RWPE2 (cell line): ENCODE measurements at places on chromosomes 7 and 10.

DNA sequence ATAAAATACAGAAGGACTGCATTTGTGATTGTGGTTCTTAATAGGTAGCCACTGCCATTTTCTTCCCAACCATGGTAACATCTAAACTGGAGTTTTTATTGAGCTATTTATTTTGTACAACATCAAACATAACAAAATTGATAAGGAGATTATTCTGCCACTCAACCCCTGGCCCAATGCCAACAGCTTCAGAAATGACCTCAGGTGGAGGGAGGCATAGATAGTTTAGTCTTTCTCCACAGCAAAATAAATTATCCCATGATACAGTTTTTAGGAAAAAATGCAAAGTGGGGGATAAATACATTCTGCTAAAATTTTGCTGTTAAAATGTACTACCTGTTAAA, 57.6 kb downstream of the LRRTM3 start:
- H3K4me3 ChIP-seq, result no peak overlapping the region
- H3K27me3 ChIP-seq, result peaks cover 4% of the 10 kb centered on the region
- H3K27ac ChIP-seq, result no peak overlapping the region
- H3K4me1 ChIP-seq, result no peaks in the 10 kb centered on the region
- H3K36me3 ChIP-seq, result no peaks in the 10 kb centered on the region
- no peak for DNase-seq

DNA sequence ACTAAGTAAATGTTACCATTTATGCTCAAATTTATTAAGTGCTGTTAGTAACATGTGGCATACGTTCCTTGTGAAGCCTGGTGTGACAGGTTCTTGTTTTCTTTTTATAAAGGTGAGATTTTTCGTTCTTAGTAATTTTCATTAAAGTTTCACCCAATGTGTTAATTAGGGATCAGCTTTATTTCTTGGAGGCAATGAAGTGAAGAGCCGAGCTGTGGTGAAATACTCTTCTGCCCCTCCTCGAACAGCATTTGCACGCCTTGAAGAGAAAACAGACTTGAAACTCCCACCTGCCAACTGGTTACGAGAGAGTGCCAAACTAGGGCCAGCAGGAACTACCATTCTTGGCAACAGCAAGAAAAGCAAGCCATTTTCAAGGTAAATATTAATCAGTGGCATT, 1.5 kb downstream of the EDRF1 start:
- no peak overlapping the region for H3K27ac ChIP-seq
- no peak for DNase-seq
- H3K27me3 ChIP-seq, result no peaks in the 10 kb centered on the region
- H3K36me3 ChIP-seq, result peaks cover 53% of the 10 kb centered on the region

DNA sequence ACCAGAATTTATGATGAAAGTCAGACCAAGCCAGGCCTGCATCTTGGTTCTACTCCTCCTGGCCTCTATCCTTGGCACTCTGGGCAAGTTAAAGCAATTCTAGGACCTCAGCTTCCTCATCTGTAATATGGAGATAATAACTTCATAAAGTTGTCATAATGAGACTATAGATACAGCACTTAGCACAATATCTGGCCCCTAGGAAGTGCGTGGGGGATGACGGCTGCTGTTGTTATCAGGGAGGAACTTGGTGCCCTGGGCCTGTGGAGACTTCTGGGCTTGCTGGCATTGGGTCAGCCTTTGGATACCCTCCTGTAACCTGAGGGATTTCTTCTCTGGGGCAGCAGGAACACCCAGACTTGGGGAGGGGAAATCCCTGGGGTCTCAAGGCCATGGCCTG, 27.6 kb downstream of the PFKFB3 start:
- H3K4me1 ChIP-seq, result no peaks in the 10 kb centered on the region
- peaks cover 69% of the 10 kb centered on the region for H3K36me3 ChIP-seq
- H3K27me3 ChIP-seq, result no peaks in the 10 kb centered on the region
- no peak overlapping the region for H3K4me3 ChIP-seq
- no peak for DNase-seq

DNA sequence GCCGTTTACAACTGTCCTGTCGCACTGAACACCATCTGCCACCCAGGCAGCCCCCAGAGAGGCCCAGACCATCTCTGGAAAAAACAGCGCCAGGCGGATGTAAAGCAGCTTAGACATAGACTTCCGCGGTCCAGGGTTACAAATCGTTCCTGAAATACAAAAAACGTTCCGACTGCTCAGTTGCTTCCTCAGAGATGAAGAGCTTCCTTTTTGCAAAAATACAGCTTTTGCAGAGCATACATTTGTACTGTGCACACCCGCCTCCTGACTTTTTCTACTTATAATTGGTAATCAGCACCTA, 11.4 kb downstream of the DAGLB start:
- no peak for DNase-seq
- peak overlapping the region; percentile 9 for H3K27ac ChIP-seq
- H3K36me3 ChIP-seq, result peaks cover 45% of the 10 kb centered on the region
- no peak overlapping the region for H3K4me3 ChIP-seq
- no peaks in the 10 kb centered on the region for H3K27me3 ChIP-seq

DNA sequence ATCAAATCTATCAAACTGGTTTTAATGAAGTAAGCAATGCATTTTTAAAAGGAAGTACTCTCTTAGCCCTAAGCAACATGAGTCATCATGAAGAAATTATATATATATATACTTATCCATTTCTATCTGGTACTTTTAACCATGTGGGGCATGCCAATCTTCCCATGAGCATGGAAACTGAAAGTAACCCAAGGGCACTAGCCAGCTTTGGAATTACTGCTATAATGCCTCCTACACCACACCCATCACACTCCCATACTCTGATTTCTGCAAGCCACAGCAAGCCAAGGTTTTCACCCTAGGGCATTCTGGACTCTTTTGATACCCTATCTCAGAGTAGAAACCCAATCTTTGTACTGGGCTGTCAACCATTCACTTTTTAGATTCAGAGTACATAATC, 204.6 kb downstream of the IMMP2L start:
- no peaks in the 10 kb centered on the region for H3K36me3 ChIP-seq
- H3K27ac ChIP-seq, result peak overlapping the region; percentile 41
- DNase-seq, result no peak
- peaks cover 24% of the 10 kb centered on the region for H3K4me1 ChIP-seq
- H3K4me3 ChIP-seq, result no peak overlapping the region

- H3K27ac ChIP-seq, result no peak overlapping the region
- peaks cover 4% of the 10 kb centered on the region for H3K27me3 ChIP-seq
- no peaks in the 10 kb centered on the region for H3K4me1 ChIP-seq
- no peak overlapping the region for H3K4me3 ChIP-seq
Measured at GRCh38 chr7:132685277-132685676, 109.0 kb upstream of the PLXNA4 start.

- no peak overlapping the region for H3K4me3 ChIP-seq
- H3K27me3 ChIP-seq, result no peaks in the 10 kb centered on the region
- no peaks in the 10 kb centered on the region for H3K4me1 ChIP-seq
Measured at GRCh38 chr7:115574681-115575291, 455.8 kb downstream of the TFEC start.

- H3K4me3 ChIP-seq, result no peak overlapping the region
- no peaks in the 10 kb centered on the region for H3K4me1 ChIP-seq
- H3K27ac ChIP-seq, result no peak overlapping the region
- no peaks in the 10 kb centered on the region; the same call in 1 of the 2 replicates for H3K36me3 ChIP-seq
- H3K27me3 ChIP-seq, result no peaks in the 10 kb centered on the region
- no peak for DNase-seq
Measured at GRCh38 chr10:110228066-110228465, 20.7 kb downstream of the MXI1 start.

GRCh38 chr10:76998451-76998850, 639.2 kb downstream of the KCNMA1 start:
- no peak overlapping the region for H3K27ac ChIP-seq
- no peaks in the 10 kb centered on the region for H3K27me3 ChIP-seq
- DNase-seq, result no peak
- H3K36me3 ChIP-seq, result no peaks in the 10 kb centered on the region

- H3K27me3 ChIP-seq, result no peaks in the 10 kb centered on the region
- H3K27ac ChIP-seq, result no peak overlapping the region
- peaks cover 57% of the 10 kb centered on the region for H3K36me3 ChIP-seq
- peaks cover 14% of the 10 kb centered on the region for H3K4me1 ChIP-seq
- no peak overlapping the region for H3K4me3 ChIP-seq
Measured at GRCh38 chr7:39702133-39702532, 78.8 kb downstream of the RALA start.

- H3K36me3 ChIP-seq, result no peaks in the 10 kb centered on the region
- no peaks in the 10 kb centered on the region for H3K4me1 ChIP-seq
- no peak overlapping the region for H3K4me3 ChIP-seq
Measured at GRCh38 chr10:11180228-11180627, 162.6 kb downstream of the CELF2 start.

DNA sequence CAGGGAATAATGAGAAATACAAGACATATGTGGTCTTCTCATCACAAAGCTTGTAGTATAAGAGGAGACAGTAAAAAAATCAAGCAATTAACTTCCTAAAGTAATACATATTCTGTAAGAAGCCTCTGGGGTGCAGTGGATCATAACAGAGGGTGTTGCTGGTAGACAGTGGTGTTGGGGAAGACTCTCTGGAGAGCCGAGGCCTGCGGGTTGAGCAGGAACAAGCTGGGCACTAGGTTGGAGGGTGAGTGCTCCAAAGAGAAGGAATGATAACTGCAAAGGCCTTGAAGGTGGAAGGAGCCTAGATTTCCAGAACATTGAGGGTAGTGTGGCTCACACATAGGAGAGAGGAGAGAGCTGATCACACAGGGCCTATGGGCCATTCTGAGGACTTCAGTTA, 1.5 kb downstream of the GIMAP4 start:
- H3K27ac ChIP-seq, result no peak overlapping the region
- H3K27me3 ChIP-seq, result no peaks in the 10 kb centered on the region
- no peaks in the 10 kb centered on the region for H3K36me3 ChIP-seq
- H3K4me3 ChIP-seq, result no peak overlapping the region

DNA sequence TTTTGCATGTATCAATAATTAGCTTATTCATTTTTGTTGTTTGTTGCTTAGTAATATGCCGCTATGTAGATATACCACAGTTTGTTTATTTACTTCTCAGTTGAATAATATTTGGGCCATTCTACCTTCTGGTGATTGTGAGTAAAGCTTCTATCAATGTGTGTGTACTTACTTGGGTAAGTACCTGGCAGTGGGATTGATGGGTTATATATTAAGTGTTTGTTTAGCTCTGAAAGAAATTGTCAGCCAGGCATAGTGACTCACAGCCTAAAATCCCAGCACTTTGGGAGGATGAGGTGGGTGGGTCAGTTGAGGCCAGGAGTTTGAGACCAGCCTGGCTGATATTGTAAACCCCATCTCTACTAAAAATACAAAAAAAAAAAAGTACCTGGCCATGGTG, 975.7 kb upstream of the MBL2 start:
- no peak for DNase-seq
- H3K36me3 ChIP-seq, result no peaks in the 10 kb centered on the region
- H3K4me1 ChIP-seq, result no peaks in the 10 kb centered on the region

GRCh38 chr10:2839081-2839725, 228.1 kb upstream of the PFKP start:
- peaks cover 2% of the 10 kb centered on the region for H3K27me3 ChIP-seq
- H3K27ac ChIP-seq, result no peak overlapping the region
- no peak for DNase-seq

GRCh38 chr10:5549462-5550249, 24.9 kb downstream of the CALML3 start:
- H3K4me3 ChIP-seq, result no peak overlapping the region
- no peaks in the 10 kb centered on the region for H3K27me3 ChIP-seq
- H3K4me1 ChIP-seq, result peaks cover 75% of the 10 kb centered on the region
- H3K36me3 ChIP-seq, result no peaks in the 10 kb centered on the region
- peak overlapping the region; percentile 99 for H3K27ac ChIP-seq
- no peak for DNase-seq

- no peak for DNase-seq
- no peak overlapping the region for H3K27ac ChIP-seq
- H3K36me3 ChIP-seq, result no peaks in the 10 kb centered on the region
- H3K4me3 ChIP-seq, result no peak overlapping the region
Measured at GRCh38 chr10:44478876-44479705, 94.2 kb upstream of the CXCL12 start.

DNA sequence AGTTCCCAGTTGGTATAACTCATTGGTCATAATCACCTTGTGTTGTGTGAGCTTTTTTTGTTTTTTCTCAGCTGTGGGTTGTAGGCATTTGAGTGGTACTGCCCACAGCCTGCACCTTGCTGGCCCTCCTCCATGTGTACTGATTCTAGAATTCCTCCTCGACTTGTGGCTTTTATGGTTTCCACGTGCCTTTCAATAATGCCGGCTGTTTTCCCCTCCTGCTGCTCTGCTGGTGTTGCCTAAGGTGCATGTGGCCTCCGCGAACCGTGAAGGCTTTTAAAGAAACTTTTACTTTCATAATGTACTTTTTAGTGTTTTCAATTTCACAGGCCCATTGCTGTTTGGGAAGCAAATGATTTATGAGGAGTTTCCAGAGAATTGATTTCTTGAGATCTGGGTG, 518.0 kb downstream of the REEP3 start:
- no peak overlapping the region for H3K4me3 ChIP-seq
- H3K27me3 ChIP-seq, result peaks cover 29% of the 10 kb centered on the region
- DNase-seq, result no peak

DNA sequence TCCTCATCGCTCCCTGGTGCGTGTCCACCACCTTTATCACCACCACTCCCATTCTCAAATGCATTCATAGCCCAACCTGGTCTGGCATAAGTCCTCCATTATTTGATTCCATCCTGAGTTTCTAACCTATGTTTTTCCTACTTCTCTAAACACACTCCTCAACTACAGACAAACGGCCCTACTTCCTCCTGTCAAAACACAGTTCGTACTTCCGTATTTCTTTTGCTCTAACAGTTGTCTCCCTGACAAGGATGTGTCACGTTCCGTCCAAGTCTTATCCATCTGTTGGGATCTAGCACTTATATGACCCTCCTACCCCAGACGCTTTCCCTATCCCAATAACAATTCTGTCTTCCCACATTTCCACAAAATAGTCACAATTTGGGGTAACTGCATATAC, 46.8 kb downstream of the DOCK4 start:
- H3K27me3 ChIP-seq, result no peaks in the 10 kb centered on the region
- no peak overlapping the region for H3K4me3 ChIP-seq
- DNase-seq, result no peak
- H3K4me1 ChIP-seq, result peaks cover 26% of the 10 kb centered on the region
- H3K36me3 ChIP-seq, result peaks cover 3% of the 10 kb centered on the region; the same call in 1 of the 2 replicates

- no peak for DNase-seq
- H3K27ac ChIP-seq, result no peak overlapping the region
- H3K4me1 ChIP-seq, result no peaks in the 10 kb centered on the region
- no peaks in the 10 kb centered on the region for H3K36me3 ChIP-seq
Measured at GRCh38 chr10:45553155-45553554, 119.4 kb downstream of the ZFAND4 start.

DNA sequence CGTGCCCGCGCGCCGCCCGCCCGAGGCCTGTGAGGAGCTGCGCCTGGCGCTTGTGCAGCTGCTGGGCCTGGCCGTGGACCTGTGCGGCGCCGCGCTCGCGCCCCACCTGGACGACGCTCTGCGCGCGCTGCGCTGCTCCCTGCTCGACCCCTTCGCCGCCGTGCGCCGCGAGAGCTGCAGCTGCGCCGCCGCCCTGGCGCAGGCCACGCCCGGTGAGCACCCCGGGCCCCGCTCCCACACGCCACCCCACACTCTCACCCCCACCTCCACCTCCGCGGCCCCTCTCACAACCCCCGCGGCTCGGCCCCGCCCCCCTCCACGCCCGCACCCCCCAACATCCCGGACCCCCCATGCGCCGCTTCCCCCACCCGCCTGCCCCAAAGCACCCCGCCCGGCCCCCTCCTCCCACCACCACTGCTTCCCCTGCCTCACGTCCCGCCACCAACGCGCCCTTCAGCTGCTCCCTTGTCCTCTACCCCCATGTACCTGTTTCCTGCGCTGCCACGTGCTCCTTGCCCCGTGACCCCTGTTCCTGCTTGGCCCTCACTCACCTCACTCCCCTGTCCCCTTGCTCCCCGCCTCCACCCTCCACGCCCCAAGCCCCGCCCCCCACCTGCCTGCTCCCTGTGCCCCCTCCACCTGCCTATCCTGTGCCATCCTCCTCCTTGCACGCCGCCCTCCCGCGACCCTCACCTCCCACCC, at the start of gene PRKAR1B:
TSS of gene PRKAR1B (minus strand) at position 178 of the 702 bp plus-strand sequence. CDS start 15,776 bp downstream, outside the sequence.
- H3K27me3 ChIP-seq, result no peaks in the 10 kb centered on the region
- peak within 1 kb of the TSS; percentile 66 for H3K27ac ChIP-seq
- H3K4me3 ChIP-seq, result peak within 1 kb of the TSS; percentile 85
- H3K4me1 ChIP-seq, result peaks cover 9% of the 10 kb centered on the region
